ENCODE measurements at places on chromosomes 3 and 15. TPM values are rescaled to one million over a fixed set of nuclear protein-coding genes. Genes with fewer than 3 reads are reported as not detected.

REC114 gene
- not detected for total RNA-seq

COLQ gene
- 2.1 TPM for total RNA-seq

CCNDBP1 gene
- 80.5 TPM for total RNA-seq

CD276 gene
- 29.8 TPM for total RNA-seq

SCG5 gene
- 3.3 TPM for total RNA-seq

CPN2 gene
- total RNA-seq = not detected

FANCD2OS gene
- total RNA-seq = not detected

WDR76 gene
- 11.2 TPM for total RNA-seq

RNF111 gene
- 15.0 TPM for total RNA-seq

NR2E3 gene
- total RNA-seq = not detected

TJP1 gene
- total RNA-seq = 122 TPM

UBE2E2 gene
- 49.0 TPM for total RNA-seq

CCR8 gene
- total RNA-seq = not detected

PLA2G4E gene
- not detected for total RNA-seq

CCR9 gene
- not detected for total RNA-seq

MAGEL2 gene
- total RNA-seq = 0.83 TPM

CHRM5 gene
- total RNA-seq = not detected

BDH1 gene
- total RNA-seq = 16.8 TPM

OSBPL10 gene
- total RNA-seq = 7.8 TPM

GOLGA8S gene
- 0.36 TPM for total RNA-seq

MYEF2 gene
- total RNA-seq = 21.8 TPM

PAK2 gene
- total RNA-seq = 37.8 TPM

P2RY13 gene
- total RNA-seq = 0.81 TPM

FBXW12 gene
- total RNA-seq = not detected

SNTN gene
- not detected for total RNA-seq

PLCD1 gene
- total RNA-seq = 15.1 TPM

MST1R gene
- 4.2 TPM for total RNA-seq

CHRD gene
- 13.3 TPM for total RNA-seq

B2M gene
- total RNA-seq = 2,799 TPM

GABRR3 gene
- not detected for total RNA-seq

MAPKBP1 gene
- 22.8 TPM for total RNA-seq

NBEAL2 gene
- total RNA-seq = 12.5 TPM

CCDC9B gene
- total RNA-seq = 70.3 TPM

LRRC2 gene
- total RNA-seq = 11.1 TPM

JAGN1 gene
- total RNA-seq = 55.1 TPM

ROPN1 gene
- not detected for total RNA-seq

GPR149 gene
- not detected for total RNA-seq

EFCAB12 gene
- total RNA-seq = not detected

PLSCR2 gene
- total RNA-seq = not detected

CDC25A gene
- 0.28 TPM for total RNA-seq

UBR1 gene
- total RNA-seq = 44.7 TPM

ASTE1 gene
- 4.7 TPM for total RNA-seq

NME9 gene
- not detected for total RNA-seq

All from sigmoid colon (tissue), 7 donors.